ENCODE measurements at places on chromosomes 6 and 20. TPM values are rescaled to one million over a fixed set of nuclear protein-coding genes. Genes with fewer than 3 reads are reported as not detected.

DNA sequence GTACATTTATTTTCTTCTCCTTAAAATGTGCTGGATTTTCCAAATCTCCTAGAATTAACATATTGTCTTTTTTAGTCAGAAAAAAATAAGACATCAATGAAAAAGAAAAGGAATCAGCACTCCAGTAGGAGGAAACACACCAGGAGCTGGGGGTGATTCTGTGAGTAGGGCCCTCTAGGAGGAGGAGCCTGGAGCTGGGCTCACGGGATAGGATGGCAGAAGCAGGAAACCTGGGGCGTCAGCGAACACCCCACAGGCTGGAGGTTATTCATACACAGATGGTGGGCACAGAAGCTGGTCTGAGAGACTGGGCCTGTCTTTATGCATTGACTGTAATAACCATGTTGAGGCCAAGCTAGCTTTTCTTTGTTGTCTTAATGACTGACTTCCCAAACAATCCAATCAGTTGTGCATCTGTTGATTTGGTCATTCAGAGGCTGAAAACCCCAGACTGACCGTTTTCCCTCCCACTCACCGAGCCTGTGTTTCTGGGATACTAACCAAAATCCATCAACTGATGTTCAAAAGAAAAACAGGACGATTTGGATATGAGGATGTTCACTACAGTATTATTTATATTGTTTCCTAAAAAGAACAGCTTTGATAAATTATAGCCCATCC, 53.1 kb downstream of the CPNE5 start:
- no peak overlapping the region for H3K27ac ChIP-seq
- DNase-seq = no peak
- H3K36me3 ChIP-seq = no peaks in the 10 kb centered on the region
- no peak overlapping the region for H3K4me3 ChIP-seq

- no peaks in the 10 kb centered on the region for H3K27me3 ChIP-seq
- no peak overlapping the region for H3K27ac ChIP-seq
- DNase-seq = no peak
- no peaks in the 10 kb centered on the region for H3K4me1 ChIP-seq
- H3K36me3 ChIP-seq = peaks cover 39% of the 10 kb centered on the region
- H3K4me3 ChIP-seq = no peak overlapping the region
These were observed 17.5 kb downstream of the EDEM2 start for GRCh38 chr20:35129647-35130069.

The GABBR1 gene
- 130 TPM for total RNA-seq

- no peaks in the 10 kb centered on the region for H3K27me3 ChIP-seq
- peaks cover 50% of the 10 kb centered on the region for H3K4me1 ChIP-seq
- DNase-seq = no peak
- H3K36me3 ChIP-seq = peaks cover 10% of the 10 kb centered on the region
These were observed 87.5 kb downstream of the FOXO3 start for GRCh38 chr6:108648191-108648590.

- peaks cover under 1% of the 10 kb centered on the region for H3K27me3 ChIP-seq
- no peak for DNase-seq
- peaks cover 8% of the 10 kb centered on the region for H3K4me1 ChIP-seq
These were observed 10.8 kb upstream of the TAAR1 start for GRCh38 chr6:132669690-132670291.
